Activated CD4-positive, alpha-beta T cell treated with anti-CD3 and anti-CD28 coated beads, Interleukin-2, amount 50 U/mL, for 16 hours (primary cell): ENCODE measurements at places on chromosomes 5 and 9.

- no peak for DNase-seq
These were observed 73.6 kb upstream of the ZNF622 start for GRCh38 chr5:16539169-16539666.

- DNase-seq: no peak
These were observed 1312.0 kb upstream of the WWC1 start for GRCh38 chr5:166979307-166979895.

GRCh38 chr5:176620333-176620981 lies 9.9 kb downstream of the SNCB start:
- DNase-seq: no peak

DNA sequence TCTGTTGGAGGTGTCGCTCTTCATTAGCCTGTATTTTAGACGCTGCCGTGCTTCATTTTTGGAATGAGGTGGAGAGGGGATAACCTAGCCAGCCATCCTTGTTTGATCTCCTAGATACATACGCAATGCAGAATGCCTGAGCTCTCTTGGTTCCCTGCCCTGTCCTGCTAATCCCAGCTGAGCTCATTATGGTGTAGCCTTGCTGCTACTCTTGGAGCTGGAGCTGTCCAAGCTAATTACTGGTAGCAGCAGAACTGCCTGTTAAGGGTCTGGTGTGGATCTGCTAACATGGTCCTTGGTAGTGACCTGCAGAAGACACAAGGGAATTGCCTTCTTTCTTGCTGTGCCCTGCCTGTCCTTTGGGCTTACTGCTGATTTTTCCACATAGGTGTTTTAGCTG lies 207.9 kb downstream of the CNTLN start:
- DNase-seq: no peak

DNA sequence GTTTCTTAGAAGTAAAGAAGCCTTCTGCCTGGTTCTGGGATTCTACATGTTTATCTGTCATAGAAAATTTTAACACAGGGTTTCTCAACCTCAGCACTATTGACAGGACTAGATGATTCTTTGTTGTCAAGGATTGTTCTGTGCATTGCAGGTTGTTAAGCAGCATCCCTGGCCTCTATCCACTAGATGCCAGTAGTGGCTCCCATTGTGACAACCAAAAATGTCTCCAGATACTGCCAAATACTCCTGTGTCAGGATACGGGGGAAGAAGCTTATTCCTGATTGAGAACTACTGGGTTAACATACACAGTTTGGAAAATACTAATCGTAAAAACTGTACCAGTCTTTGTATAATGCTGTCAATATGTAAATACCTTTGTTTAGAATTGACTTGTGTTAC lies 167.1 kb downstream of the NIPBL start:
- DNase-seq: peak; percentile 11

DNA sequence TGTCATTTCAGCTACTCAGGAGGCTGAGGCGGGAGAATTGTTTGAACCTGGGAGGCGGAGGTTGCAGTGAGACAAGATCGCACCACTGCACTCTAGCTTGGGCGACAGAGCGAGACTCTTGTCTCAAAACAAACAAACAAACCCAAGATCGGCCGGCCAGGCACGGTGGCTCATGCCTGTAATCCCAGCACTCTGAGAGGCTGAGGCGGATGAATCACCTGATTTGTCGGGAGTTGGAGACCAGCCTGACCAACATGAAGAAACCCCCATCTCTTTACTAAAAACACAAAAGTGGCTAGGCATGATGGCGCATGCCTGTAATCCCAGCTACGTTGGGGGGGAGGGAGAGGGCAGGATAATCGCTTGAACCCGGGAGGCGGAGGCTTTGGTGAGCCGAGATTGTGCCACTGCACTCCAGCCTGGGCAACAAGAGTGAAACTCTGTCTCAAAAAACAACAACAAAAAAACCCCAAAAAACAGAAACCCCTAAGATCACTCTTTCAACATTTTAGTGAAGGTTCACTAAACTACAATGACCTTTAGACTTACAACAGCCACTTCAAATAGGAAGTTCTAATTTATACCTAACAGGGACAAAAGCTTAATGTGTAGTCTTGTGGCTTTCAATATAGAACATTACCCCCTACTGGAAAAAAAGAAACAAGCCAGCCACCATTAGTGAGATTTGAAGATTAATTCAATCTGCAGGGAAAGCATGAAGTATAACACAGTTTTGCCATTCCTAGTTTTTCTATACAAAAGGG lies 7.0 kb downstream of the HSPA9 start:
- DNase-seq: no peak

DNA sequence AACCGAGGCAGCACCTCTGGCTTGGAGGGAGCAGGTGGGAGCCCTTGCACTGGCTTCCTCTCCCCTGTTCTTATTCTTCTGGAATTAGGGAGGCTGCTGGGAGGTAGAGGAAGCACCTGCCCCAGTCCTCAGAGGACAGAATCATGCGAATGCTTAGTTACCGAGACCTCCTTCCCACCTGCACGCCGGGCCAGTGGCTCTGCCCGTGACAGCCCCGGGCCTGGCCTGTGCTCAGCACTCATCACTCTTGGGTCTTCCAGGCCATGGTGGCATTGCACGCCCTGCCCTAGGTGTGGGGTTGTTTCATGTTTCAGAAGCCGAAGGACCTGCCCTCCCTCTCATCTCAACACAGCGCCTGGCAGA lies 45.3 kb upstream of the NKD2 start:
- no peak for DNase-seq

GRCh38 chr9:130995086-130996011 lies 13.6 kb upstream of the LAMC3 start:
- no peak for DNase-seq

GRCh38 chr9:38257626-38258215 lies 134.8 kb upstream of the ALDH1B1 start:
- DNase-seq: no peak

DNA sequence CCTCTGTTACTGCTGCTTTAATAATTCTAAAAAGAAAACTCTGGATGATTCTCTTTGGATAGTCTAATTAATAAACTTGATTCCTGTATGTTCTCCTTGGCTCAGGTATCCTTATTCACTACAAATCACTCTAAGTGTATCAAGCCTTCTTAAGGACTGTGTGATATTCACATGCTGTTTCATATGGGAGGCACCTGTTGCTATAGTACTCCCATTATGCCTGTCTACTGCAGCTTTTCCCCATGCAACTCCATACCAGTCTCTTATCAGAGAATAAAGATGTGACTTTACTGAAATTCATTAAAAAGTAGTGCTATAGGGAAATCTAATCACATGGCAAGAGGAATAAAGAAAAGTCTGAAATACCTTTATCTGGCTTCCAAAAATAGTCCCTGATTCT lies 14.7 kb downstream of the BRD8 start:
- no peak for DNase-seq

GRCh38 chr5:127582773-127583370 lies 65.4 kb downstream of the PRRC1 start:
- no peak for DNase-seq

DNA sequence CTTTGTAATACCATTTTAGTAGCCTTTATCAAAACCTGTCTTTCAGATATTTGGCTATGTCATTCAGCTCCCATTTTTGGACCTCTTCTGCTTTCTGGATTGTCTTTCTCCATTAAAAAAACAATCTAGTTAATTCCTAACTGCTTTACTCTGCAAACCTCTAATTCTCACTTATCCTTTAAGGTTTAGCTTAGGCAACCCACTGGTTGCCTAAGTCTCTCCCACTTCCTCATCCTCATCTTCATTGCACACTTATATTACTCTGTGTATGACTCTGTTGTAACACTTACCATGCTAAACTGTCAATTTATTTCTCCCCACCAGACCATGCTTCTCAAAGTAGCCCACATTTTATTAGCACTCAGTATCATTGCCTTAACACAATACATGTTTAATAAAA lies 205.0 kb upstream of the DMRTA1 start:
- DNase-seq: no peak

- no peak for DNase-seq
These were observed at the start of gene C7 for GRCh38 chr5:40909264-40909663. TSS of gene C7 (plus strand) at chr5:40909497. CDS start at chr5:40909611, 114 bp downstream.

DNA sequence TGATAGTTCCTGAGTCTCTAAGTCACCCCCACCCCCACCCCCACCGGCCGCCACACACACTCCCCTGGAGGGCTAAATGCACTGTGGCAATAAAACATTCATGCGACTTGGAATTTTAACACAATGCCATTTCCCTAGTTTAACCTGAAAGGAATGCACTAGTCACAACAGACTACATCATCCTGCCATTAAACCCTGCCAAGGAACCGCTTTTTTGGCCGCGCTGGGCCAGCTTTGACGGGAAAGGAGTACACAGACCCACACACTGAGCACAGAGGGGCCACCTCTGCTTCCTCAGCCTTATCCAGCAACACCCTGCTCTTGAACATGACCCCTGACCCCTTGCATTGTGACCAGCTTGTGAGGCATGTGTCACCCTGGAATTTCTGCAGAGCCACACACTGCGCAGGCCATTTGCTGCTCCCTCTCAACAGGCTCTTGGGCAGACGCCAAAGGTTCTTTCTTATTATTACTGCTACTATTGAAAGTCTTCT lies 165.3 kb downstream of the BNC2 start:
- DNase-seq: no peak

- no peak for DNase-seq
These were observed 42.9 kb downstream of the GLRA1 start for GRCh38 chr5:151881621-151882225.

GRCh38 chr5:142287973-142288313 lies 36.9 kb downstream of the SPRY4 start:
- no peak for DNase-seq

- DNase-seq: peak; percentile 23
These were observed 795 bp downstream of the CNOT8 start for GRCh38 chr5:154858972-154859871.

- peak; percentile 70 for DNase-seq
These were observed 31.1 kb downstream of the SEC61B start for GRCh38 chr9:99253134-99253533.

DNA sequence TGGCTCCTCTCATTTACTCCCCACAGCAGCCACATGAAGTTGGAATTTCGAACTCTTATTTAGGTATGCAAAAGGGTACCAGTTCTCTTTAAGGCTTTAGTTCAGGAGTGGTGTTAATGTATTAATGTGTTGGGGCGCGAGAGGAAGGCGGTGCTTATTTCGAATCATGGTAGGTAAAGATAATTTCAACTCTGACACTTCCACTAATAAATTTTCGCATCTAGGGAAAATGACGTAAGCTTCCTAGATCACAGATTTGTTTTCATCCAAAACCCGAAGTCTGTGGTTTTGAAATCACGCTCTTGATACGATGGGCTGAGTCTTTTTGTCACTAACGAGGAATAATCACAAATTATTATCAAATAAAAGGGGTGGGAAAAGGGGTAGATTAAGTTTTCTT lies 681 bp downstream of the PPWD1 start:
- no peak for DNase-seq

GRCh38 chr9:21576331-21577189 lies 94.4 kb upstream of the IFNE start:
- peak; percentile 40 for DNase-seq
